Lung microvascular endothelial cell (primary cell): ENCODE measurements at places on chromosomes 16 and 17.

DNA sequence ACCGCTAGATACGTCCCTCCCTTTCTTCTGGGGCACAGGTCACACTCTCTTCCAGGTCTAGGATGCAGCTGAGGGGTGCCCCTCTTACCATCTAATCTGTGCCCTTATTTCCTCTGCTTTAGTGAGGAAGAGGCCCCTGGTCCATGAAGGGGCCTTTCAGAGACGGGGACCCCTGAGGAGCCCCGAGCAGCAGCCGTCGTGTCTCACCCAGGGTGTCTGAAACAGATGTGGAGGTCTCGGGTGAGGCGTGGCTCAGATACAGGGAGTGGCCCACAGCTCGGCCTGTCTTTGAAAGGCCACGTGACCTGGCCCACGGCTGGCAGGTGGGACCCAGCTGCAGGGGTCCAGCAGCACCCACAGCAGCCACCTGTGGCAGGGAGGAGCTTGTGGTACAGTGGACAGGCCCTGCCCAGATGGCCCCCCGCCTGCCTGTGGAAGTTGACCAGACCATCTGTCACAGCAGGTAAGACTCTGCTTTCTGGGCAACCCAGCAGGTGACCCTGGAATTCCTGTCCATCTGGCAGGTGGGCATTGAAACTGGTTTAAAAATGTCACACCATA is 15.6 kb downstream of the SCGB1C2 start:
- no peak for DNase-seq

GRCh38 chr16:6961704-6962103 is 370.9 kb upstream of the RBFOX1 start:
- no peak for DNase-seq

DNA sequence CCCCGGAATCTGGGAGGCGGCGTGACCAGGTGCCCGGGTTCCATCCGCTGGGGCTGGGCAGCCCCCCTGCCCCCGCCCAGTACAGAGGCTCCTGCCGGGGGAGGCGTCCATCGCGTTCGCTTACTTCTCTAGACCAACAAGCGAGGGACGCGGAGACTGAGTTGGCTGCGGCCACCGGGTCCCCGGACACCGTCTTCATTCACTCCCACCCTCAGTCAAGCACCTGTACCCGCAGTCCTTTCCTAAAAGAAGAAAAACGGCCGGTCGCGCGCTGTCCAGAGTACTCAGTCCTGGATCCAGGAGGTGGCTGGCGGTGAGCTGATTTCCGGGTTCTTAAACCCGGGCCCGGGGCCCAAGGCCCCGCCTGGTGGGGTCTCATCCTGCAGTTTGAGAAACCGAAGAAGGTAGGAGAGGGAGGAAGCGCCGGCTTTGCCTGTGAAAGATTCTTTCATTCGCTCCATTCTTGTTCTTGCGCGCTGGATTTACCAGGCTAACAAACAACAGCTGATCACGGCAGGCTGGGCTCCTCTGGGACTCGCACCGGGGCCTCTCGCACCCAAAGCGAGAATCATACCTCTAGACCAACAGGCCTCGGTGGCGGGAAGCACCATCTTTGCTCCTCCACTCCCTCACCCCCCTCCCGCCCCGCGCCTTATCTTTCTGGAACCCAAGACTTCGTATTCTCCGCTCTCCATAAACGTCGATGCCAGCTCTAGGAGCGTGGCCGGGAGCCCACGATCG is 17.4 kb upstream of the OR1F1 start:
- no peak for DNase-seq

GRCh38 chr17:40818733-40819527 is 3.5 kb downstream of the KRT10 start:
- peak; percentile 89 for DNase-seq

GRCh38 chr16:47158992-47159391 is 15.2 kb upstream of the NETO2 start:
- DNase-seq: no peak

DNA sequence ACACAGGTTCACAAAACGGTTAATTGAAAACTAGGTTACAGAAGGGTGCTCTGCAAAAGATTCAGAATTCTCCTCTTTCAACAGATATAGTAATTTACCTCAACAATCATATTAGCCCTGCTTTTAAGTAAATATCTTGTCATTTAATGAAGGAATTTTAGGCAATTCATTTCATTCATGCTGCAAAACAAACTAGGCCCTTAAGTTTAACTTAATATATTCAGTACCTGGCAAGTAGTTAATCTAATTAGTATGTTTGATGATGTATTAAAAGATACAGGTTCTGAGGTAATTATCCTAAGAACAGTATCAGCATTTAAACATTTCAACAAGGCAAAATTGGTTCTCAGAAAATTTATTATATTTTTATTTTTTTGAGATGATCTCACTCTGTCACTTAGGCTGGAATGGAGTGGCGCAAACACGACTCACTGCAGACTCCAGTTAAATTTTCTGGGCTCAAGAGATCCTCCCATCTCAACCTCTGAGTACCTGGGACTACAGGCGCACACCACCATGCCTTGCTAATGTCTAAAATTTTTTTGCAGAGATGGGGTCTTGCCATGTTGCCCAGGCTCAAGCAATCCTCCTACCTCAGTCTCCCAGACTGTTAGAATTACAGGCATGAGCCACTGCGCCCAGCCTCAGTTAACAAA is 44.9 kb downstream of the SMURF2 start:
- no peak for DNase-seq

- DNase-seq: no peak
Observed at GRCh38 chr17:44379887-44380286, 9.6 kb downstream of the ITGA2B start.

- no peak for DNase-seq
Observed at GRCh38 chr17:35786941-35787432, 8.5 kb downstream of the MMP28 start.

DNA sequence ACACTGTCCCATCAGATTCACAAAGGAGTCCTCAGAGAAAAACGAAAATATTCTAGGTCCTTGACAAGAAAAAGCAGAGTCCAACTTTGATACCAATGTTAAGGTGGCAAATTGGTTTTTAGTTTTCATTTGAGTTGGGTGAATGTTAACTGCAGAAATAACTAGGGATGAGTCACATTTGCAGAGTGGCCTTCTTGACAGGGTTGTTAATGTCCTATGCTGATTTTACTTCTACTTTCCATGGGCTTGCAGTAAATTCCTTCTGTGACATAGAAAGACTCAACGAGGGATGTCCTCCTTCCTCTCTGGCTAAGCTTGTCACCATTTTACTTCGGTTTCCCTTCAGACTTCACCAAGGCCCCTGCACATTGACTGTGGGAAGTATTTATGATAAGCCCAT is 47.2 kb upstream of the ICAM2 start:
- no peak for DNase-seq

DNA sequence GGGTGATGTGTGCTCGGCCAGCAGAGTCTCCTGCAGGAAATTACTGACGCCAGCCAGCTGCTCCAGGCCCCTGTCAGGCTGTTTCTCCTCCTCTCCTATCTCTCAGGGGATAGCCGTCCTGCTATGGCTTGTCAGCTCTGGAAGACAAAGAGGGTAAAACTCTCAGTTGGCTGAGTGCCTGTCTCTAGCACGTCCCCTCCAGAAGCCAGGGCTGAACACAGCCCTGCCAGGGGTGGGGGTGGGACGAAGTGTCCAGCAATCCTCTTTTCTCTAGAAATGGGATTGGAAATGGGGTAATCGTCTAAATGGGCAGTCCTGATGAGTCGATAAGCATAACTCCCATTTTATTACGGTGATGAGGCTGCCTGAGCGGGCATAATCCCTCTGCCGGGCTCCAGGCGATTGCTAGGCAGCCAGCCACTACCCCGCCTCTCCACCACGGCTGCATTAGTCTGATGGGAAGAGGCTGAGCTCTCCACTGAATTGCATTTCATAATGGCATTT is 89.1 kb upstream of the GNAO1 start:
- DNase-seq: no peak

DNA sequence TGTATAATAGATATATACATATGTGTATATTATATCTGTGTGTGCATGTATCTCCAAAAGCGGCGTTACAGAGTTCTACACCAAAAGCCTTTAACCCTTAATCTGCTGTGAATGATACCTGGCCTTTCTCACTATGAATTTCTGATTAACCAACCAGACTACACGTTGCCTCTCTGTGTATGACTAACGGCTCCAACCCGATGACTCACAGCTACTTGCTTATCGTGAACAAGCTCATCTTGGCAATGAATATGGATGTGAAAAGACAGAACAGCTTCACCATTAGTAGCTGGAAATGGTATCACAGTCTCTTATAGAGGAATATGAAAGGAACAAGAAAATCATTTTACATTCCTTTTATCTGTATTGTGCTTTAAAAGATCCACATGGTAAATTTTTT is 23.8 kb upstream of the ARHGAP44 start:
- no peak for DNase-seq

- DNase-seq: no peak
Observed at GRCh38 chr16:11625769-11626168, 39.0 kb upstream of the LITAF start.

DNA sequence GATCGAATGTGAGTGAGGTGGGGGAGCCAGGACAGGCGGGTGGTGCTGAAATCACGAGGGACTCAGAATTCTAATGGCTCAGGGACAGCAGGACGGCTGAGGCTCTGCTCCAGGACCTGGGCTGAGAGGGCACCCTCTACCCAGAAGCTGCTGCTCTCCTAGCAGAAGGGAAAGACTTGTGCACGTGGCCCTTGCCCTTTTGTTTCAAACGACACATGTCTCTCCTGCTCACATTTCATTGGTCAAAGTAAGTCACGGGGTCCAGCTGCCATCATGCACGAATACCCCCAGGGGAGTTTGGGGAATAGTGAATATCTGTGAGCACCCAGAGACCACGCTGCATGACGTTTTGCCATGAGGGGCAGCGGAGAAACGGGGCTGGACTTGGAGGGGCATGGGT is 73.2 kb downstream of the RTN4RL1 start:
- DNase-seq: no peak

- no peak for DNase-seq
Observed at GRCh38 chr16:4790871-4791270, 2.7 kb upstream of the SEPTIN12 start.

DNA sequence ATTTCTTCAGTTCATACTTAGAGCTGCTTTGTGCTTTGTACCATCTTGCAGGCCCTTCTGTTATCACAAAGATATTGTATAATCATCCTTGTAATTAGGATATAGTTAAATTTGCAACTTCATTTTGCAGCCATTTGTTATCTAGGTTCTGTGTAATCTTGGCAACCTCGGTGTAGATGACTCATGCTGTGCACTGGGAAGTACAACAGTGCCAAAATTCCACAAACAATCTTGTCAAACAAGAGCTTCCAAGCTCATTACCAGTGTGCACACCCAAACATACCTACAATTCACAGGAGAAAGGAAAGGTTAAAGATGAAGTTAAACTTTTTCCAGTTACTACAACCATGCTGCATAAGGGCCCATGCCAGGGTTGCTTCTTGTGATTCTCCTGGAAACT is 1231.8 kb downstream of the CDH11 start:
- no peak for DNase-seq

DNA sequence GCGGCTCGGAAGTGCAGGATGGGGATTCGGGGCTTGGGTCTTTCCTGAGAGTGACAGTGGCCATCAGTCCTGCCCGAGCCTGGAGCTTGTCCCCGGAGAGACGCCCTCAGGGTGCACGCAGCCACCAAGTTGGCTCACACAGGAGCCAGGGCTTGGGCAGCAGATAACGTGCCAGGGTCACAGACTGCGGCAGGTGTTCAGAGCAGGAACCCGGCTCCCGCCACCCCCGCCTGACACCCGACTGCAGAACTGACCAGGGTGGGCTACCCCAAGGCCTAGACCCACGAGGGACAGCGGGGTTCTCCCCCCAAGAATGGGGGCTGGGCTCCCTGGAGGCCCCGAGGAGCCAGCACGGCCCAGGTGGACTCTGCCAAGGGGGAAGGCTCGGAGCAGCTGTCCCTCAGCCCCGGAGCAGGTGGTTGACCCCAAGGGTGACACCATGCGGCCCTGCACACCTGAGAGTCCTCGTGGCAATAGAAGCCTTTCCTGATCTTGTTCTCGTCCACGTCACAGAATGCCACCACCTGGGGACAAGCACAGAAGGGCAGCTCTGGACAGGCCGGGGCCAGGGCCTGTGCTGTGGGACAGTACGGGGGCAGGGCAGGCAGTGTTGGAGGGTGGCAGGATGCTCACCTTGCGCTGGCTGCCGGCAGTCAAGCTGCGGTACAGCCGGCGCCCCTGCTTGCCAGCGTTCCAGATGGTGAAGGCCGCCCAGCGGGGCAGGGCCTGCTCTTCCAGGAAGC is 117.1 kb upstream of the ZNF750 start:
- DNase-seq: no peak

DNA sequence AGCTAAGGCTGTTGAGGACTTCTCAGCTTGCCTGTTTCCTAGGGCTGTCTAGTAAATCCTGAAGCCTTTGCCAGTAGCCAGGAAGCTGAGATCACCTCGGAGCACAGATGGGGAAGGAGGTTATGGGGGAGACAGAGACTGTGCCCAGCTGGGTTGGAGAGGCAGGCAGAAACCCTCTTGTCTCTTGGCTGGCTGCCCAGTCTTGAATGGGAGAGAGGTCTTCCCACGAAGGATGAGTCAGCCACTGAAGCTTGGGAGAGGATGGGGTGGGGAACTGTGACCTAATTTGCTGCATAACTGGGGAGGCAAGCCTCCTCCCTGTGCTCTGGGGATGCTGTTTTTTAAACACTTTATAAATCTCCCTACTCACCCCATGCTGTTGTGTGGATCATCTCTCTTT is 69.8 kb downstream of the SHISA9 start:
- peak; percentile 36 for DNase-seq

- peak; percentile 91 for DNase-seq
Observed at GRCh38 chr17:78933025-78933958, 8.1 kb upstream of the TIMP2 start.

DNA sequence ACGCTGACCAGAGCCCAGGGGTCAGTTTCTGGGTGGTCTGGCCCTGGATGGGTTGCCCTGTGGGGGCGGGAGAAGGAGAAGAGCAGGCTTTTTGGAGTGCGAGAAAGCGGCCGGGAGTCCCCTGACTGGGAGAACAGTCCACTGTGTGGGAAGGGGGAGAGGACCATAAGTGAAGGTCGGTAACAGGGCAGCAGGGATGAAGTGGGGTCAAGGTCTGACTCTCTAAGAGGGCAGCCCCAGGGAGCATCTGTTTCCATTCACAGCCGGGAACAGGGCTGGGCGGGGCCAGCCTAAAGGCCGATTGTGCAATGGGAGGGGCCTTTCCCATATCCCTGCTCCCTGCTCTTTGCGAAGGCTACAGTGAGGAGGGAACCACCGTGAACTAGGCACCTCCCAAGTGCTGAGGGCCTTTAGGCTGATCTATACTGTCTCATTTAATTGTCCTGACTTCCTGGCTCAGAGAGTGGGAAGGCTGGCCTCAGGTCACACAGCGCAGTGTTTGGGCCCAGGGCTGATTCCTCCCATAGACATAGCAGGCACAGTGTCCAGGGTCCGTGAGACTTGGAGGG is 10.4 kb upstream of the WFDC1 start:
- DNase-seq: no peak
